ENCODE measurements at places on chromosomes 7 and 10.
A peak's percentile ranks its signal among the peaks of the same experiment; 100 is the strongest.

DNA sequence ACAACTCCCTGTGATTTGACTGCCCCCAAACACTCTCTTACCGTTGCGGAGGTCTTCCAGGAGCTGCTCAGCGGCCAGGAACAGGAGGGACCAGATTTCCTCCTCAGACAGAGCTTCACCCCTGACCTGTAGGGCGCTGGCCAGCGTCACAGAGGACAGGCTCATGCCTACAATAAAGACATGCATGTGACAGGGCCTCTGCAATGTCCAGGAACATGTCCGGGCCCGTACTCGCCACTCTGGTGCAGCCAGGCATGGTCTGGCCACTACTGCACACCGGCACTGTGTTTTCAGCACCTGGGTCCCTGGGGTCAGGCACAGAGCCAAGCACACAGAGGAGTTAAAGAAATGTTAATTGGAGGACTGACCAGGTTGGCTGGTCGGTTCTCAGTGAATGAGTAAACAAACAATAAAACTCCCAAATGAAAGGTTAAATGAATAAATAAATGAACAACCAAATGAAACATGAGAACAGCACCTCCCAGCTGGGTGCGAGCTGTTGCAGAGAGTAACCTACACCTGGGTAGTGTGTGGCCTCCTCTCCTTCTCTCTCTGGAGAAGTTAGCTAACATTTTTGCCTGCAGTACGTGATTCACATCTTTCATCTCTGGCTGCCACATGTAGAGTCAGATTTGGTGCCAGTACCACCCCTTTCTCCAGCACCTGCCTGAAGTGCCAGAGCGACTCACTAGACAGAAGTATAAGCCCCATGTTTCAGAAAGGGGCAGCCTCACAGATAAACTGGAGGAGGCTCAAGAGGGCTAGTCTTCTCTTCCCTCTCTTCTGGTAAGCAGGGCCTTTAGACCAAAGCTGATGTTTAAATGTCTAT lies 22.8 kb downstream of the FRMPD2 start:
- DNase-seq, result peak; percentile 59
- H3K4me3 ChIP-seq, result no peak overlapping the region
- no peak overlapping the region for H3K27ac ChIP-seq
- no peaks in the 10 kb centered on the region for H3K27me3 ChIP-seq
- no peaks in the 10 kb centered on the region for H3K4me1 ChIP-seq

GRCh38 chr10:88118729-88119128 lies 255.3 kb downstream of the PTEN start:
- H3K4me1 ChIP-seq, result peaks cover 69% of the 10 kb centered on the region

- peak overlapping the region; percentile 9 for H3K4me3 ChIP-seq
- peaks cover 55% of the 10 kb centered on the region for H3K4me1 ChIP-seq
- no peaks in the 10 kb centered on the region for H3K36me3 ChIP-seq
- peak; percentile 56 for DNase-seq
These were observed 15.6 kb downstream of the ATG9B start for GRCh38 chr7:151008511-151009323.

- no peak for DNase-seq
- H3K36me3 ChIP-seq, result no peaks in the 10 kb centered on the region
- no peak overlapping the region for H3K4me3 ChIP-seq
- H3K27ac ChIP-seq, result no peak overlapping the region
- no peaks in the 10 kb centered on the region for H3K4me1 ChIP-seq
These were observed 93.8 kb downstream of the C1GALT1 start for GRCh38 chr7:7276161-7276560.

DNA sequence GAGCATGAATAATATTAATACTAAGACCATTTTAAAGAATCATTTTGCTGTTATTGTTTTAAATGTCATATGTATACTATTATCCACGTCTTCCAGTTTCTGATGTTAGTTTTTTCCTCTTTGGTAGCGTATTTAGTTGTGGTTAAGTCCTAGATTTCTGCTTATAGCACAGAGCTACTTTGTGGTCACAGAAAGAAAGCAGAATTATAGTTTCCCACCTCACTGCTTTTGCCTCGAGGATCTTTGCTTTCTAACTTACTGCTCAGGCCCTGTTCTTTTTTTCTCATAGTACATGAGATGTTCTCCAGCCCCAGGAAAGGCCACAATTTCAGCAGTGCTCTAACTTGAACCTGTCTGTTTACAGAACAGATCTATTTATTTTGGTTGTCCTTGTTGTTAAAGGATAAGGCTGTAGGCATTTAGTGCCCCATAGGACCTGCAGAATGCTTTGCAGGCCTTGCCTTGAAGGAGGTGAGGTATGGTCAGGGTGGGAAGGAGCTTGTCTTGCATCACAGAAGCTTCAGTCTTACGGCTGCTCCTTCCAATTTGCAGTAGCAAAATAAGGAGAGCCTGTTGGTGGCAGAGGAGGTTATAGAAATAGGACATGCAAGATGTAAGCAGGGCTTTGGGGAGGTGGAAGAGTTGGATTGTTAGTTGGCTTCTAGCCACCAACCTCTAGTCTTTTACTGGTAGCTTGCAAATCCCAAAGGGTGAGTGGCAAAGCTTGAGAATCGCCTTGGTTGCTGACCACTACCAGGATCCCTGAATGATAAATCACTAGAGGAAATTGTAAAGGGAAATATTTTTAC lies 129.1 kb downstream of the LRRC4 start:
- no peak overlapping the region for H3K27ac ChIP-seq
- peaks cover 6% of the 10 kb centered on the region for H3K4me1 ChIP-seq
- DNase-seq, result no peak
- H3K27me3 ChIP-seq, result no peaks in the 10 kb centered on the region

GRCh38 chr7:123533929-123534382 lies 439 bp downstream of the IQUB start:
- no peaks in the 10 kb centered on the region for H3K36me3 ChIP-seq
- H3K4me1 ChIP-seq, result peaks cover 33% of the 10 kb centered on the region
- peak overlapping the region; percentile 71 for H3K27ac ChIP-seq
- peaks cover 49% of the 10 kb centered on the region for H3K27me3 ChIP-seq

DNA sequence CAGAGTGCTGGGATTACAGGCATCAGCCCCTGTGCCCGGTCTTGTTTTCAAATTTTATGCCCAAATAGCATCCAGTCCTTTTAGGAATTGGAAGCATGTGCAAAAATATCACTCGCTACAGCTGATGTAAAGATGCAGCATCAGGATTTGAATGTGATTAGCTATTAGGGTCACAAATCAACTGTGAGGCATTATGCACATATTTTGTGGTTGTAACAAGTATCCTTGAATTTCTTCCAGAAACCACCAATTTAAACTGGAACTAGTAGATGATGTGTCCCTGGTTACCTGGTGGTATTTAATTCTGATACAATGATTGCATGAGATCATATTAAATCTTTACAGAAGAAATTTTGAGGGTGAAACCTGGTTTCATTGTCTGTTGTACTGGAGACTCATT lies 41.0 kb upstream of the ITGA8 start:
- no peak overlapping the region for H3K4me3 ChIP-seq
- no peaks in the 10 kb centered on the region for H3K27me3 ChIP-seq
- no peaks in the 10 kb centered on the region for H3K36me3 ChIP-seq
- H3K4me1 ChIP-seq, result no peaks in the 10 kb centered on the region
- H3K27ac ChIP-seq, result no peak overlapping the region

DNA sequence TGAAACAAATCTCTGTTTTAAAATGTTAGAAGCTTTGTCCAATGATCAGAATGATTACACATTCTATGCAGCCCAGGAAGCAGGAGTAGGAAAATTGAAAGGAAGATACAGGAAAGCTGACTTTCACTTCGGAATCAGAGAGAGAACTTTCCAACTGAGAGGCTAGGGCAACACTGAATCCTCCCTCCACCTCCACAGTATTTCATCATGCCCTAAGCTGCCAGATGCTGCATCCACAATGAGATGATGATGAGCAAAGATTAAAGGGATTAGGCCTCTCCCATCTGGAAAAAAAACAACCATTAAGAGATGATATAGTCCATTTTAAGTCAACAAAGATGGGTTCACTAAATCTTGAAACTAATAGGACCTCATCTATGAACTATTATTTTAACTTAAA lies 215.6 kb downstream of the GPR37 start:
- no peaks in the 10 kb centered on the region for H3K36me3 ChIP-seq
- no peaks in the 10 kb centered on the region for H3K27me3 ChIP-seq
- no peak for DNase-seq
- H3K27ac ChIP-seq, result no peak overlapping the region
- no peaks in the 10 kb centered on the region for H3K4me1 ChIP-seq

DNA sequence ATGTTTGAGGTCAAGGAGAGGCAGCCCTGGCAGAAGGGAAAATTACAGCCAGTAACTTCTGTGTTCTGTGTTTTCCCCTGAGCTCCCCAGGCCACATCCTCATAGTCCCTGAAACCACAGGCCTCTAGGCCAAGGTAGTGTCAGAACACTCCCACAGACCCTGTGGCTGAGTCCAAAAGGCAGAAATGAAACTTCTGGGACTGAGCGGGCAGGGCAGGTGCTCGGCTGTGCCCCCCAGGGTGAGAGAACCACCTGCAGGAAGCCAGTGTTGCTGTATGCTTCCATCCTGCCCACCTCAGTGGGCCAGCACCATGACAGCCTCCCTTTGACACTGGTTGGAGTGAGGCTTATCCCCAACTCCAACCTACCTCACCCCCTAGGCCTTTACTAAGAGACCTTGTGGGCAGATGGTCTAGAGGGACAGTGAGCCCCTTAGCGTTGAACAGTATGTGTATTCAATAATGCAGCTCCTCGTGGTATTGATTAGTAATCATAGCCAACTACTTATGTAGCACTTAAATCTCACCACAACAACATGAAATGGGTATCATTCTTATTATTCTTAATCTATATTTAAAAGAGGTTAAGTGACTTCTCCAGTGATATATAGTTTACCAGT lies 30.3 kb downstream of the PIK3CG start:
- no peaks in the 10 kb centered on the region for H3K36me3 ChIP-seq
- no peaks in the 10 kb centered on the region for H3K27me3 ChIP-seq
- H3K27ac ChIP-seq, result peak overlapping the region; percentile 67

- peak; percentile 57 for DNase-seq
- H3K36me3 ChIP-seq, result no peaks in the 10 kb centered on the region
- no peaks in the 10 kb centered on the region for H3K27me3 ChIP-seq
- no peak overlapping the region for H3K4me3 ChIP-seq
- peaks cover 4% of the 10 kb centered on the region for H3K4me1 ChIP-seq
These were observed 22.6 kb downstream of the PDIA4 start for GRCh38 chr7:149005427-149006344.

GRCh38 chr7:36301914-36302771 lies 87.5 kb upstream of the ANLN start:
- H3K27ac ChIP-seq, result no peak overlapping the region
- H3K4me3 ChIP-seq, result no peak overlapping the region
- H3K4me1 ChIP-seq, result peaks cover 23% of the 10 kb centered on the region

DNA sequence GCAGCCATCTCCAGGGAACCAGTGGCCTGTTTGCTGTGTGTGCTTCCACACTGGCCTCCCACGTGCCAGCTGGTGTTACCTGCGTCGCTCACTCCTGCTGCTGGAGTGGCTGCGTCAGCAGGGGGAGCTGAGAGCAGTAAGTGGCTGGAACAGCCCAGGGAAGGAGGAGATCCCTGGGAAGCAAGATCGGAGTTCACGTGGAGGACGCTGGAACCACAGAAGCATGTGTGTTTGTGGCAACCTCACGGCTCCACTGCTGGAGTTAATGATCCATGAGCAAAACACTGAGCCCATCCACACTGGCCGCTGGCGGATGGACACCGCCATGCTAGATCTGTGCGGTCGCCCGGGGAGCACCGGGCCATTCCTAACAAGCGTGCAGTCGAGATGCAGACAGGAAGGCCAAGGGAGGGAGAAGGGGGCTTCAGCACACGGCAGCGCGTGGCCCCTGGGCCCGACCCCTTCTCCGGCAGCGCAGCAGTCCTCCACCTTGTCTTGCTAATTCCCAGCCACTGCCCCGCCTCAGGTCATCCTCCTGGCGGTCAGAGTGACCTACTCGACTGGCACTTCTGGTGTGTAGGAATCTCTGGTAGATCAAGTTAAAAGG lies 68.5 kb upstream of the EEPD1 start:
- H3K27me3 ChIP-seq, result no peaks in the 10 kb centered on the region
- H3K27ac ChIP-seq, result no peak overlapping the region
- H3K4me3 ChIP-seq, result no peak overlapping the region

DNA sequence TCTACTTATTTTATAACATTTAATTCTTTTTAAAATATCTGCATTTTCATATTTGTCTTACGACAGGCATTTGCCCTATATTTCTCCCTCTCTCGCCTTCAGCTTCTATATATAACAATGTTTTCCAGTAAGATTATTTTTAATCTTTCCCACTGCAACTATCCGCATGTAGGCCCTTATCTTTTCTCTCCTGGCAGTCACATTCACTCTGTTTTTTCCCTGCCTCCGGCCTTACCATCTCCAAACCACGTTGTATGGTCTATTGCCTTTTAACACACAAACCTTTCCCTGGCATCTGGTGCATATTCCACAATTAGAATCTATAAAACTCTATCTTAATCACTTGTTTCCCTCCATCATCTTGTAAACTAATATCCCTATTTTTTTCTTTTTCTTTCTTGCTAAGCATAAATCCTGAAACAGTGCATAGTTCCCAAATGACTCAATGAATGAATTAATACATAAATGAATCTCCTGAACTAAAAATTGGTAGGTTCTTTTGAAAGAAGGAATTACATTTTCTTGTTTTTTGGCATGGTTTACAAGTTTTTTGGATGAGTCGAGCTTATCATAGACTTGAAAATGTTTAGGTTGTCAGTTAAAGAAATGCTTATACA lies 173.2 kb downstream of the SEMA3A start:
- no peak for DNase-seq
- H3K36me3 ChIP-seq, result no peaks in the 10 kb centered on the region
- H3K27me3 ChIP-seq, result no peaks in the 10 kb centered on the region
- H3K27ac ChIP-seq, result no peak overlapping the region
- H3K4me3 ChIP-seq, result no peak overlapping the region
- no peaks in the 10 kb centered on the region for H3K4me1 ChIP-seq

- peaks cover 5% of the 10 kb centered on the region for H3K36me3 ChIP-seq
- DNase-seq, result peak; percentile 54
- no peaks in the 10 kb centered on the region for H3K27me3 ChIP-seq
- peaks cover 64% of the 10 kb centered on the region for H3K4me1 ChIP-seq
- peak overlapping the region; percentile 98 for H3K27ac ChIP-seq
These were observed 84.6 kb upstream of the PDGFA start for GRCh38 chr7:604001-604883.

GRCh38 chr7:26955516-26955915 lies 91.1 kb upstream of the SKAP2 start:
- DNase-seq, result no peak
- H3K4me1 ChIP-seq, result no peaks in the 10 kb centered on the region
- no peak overlapping the region for H3K27ac ChIP-seq

- no peak overlapping the region for H3K4me3 ChIP-seq
- H3K36me3 ChIP-seq, result no peaks in the 10 kb centered on the region
- no peaks in the 10 kb centered on the region for H3K27me3 ChIP-seq
- H3K4me1 ChIP-seq, result no peaks in the 10 kb centered on the region
These were observed 83.9 kb upstream of the ANK3 start for GRCh38 chr10:60473557-60473956.

GRCh38 chr10:106857213-106857612 lies 307.3 kb downstream of the SORCS1 start:
- DNase-seq, result no peak
- H3K4me1 ChIP-seq, result no peaks in the 10 kb centered on the region
- H3K27me3 ChIP-seq, result no peaks in the 10 kb centered on the region
- H3K36me3 ChIP-seq, result no peaks in the 10 kb centered on the region
- H3K4me3 ChIP-seq, result no peak overlapping the region
- H3K27ac ChIP-seq, result no peak overlapping the region
